LoVo (cell line): ENCODE measurements at places on chromosomes 5 and 9.

DNA sequence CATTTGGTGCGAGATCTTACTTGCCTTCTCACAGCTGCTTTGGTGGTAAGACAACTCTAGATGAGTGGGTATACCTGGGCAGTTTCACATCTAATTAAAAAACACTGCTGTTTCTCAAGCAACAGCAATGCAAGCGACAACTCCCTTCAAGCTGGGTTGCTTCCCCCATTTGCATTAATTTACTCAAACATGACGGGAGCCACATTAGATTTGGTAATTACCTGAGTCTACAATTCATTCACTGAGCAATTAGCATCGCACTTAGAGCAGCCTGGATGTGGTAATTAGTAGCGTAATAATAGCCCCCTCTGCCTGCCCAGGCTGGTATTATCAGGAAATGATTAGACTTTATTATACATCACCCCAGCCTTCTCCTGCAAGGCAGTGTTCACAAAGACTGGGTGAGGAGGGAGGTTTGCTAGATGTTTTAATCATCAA is 73.4 kb downstream of the FBXO38 start:
- no peak for DNase-seq

GRCh38 chr9:33159777-33160127 is 7.4 kb downstream of the B4GALT1 start:
- no peak for DNase-seq

GRCh38 chr5:96743065-96743768 is 64.5 kb downstream of the ERAP1 start:
- DNase-seq, result no peak

DNA sequence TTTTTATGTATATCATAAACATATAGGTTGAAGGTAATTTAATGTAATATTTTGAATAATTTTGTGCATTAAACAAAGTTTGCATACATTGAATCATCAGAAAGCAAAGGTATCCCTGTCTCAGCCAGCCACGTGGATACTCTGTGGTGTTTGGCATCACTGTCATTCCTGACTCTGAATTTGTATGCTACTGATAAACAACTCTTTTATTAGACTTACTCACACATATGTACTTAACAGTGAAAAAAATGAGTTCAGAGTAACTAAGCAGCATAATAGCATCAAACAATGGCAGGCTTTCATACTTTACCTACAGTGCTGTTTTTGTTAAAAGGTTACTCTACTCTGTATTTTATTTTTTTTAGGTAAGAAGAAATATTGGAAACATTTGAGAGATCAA is 171.9 kb downstream of the COMMD10 start:
- DNase-seq, result no peak

DNA sequence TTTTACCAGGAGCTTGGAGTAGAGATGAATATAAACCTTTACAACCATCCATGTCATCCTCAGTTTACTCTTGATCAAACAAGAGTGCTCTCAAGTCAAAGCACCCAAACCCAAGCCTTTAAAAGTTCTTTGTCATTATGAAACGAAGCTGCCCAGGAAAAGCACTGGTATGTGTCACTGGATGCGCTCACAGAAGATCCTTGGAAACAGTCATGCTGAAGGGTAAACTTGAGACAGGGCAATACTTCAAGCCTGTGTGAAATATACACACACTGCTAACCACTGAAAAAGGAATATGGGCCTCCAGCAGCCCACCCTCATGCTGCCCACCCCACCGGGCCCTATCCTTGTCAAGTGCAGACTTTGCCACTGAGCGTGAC is 84.5 kb downstream of the PRRT1B start:
- no peak for DNase-seq

DNA sequence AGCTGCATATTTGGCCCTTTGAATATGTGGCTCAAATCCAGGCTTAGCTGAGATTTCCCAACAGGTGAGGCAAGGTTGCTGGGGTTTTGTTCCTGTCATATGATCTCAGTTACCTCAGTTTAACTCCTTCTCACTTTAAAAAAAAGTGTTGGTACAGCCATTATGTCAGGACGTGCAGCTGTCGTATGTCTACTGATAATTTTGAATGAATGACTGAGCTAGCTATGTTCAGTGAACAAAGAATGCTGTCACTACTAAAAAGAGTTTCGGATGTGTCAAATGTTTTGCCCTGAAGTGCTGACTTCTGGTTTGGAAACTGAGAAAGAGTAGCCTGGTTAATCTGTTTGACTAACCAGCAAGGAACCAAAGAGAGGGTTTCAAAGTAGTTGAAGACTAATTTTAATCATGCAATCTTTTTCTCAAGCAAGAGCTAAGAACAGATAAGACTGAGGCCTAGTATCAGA is 106.3 kb upstream of the NR3C1 start:
- DNase-seq, result no peak

DNA sequence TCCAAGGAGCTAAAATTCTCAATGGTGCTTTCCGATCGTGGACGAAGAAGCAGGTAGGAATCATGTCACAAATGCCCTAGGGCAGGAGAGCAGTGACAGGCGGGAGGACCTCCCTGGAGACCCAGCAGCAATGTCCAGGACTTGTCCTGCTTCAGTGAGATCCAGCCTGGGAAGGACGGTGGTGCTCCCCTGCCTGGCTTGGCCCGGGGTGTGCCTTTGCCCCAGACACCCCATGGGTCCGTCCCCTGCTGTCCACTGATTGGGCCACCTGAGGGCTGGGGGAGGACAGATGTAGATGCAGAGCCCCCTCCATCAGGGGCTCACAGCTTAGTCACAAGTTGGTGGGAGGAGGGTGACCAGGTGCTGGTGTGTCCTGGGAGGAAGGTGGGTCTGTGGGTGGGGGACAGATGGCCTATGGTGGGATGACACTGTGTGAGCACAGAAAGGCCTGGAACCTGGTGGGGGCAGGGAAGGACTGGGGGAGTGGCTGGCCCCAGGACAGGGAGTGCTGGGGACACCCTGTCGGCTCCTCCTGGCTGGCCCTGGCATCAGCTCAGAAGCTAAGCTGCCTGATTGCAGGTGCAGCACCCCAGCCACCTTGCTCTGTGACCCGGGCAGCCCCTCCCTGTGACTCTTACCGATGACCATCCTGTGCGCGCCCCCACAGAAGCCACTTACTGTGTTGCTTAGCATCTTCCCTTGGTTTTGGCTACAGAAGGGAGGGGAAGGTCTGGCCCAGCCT is 82.0 kb downstream of the PHF2 start:
- DNase-seq, result no peak

- no peak for DNase-seq
Measured at GRCh38 chr9:119458068-119458467, 88.8 kb upstream of the BRINP1 start.

GRCh38 chr9:84057662-84058061 is 77.1 kb downstream of the RMI1 start:
- DNase-seq, result no peak

DNA sequence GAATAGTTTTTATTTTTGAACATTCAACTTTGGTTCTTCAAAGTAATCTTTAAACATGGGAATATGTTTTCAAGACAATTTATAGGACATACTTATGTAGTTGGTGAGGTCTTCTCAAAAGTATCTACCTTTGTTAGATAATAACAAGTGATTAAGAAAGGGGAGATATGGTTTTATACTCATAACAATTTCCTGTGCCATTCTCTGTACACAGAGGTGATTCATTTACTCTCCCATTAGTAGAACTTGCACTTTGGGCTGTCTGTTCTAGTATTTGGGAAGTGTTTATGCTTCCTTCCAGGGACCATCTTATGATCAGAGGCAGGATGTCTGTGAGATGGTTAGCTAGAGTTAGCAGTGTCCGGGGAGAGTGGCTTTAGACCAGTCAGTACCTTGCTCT is 15.2 kb downstream of the LSM11 start:
- no peak for DNase-seq
